ENCODE measurements at places on chromosomes 16 and 17.

GRCh38 chr16:63913290-63913689, 1208.6 kb downstream of the CDH11 start:
- no peak for DNase-seq

DNA sequence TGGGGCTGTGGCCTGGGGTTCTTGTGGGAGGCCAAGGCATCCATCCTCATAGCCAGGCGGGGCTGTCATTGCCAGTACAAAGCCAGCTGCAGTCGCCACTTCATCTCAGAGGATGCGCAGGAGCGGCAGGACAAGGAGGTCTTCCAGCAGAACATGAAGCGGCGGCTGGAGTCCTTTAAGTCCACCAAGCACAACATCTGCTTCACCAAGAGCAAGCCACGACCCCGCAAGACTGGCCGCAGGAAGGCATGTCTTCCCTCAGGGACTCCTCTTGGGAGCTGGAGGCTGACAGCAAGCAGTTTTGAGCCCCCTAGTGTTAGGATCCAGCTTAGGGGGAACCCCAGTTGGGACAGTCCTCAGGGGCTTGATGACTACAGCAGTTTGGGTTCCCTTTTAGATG, 15.1 kb upstream of the PLEKHG4 start:
- peak; percentile 8 for DNase-seq

GRCh38 chr16:87098361-87098760, 218.8 kb downstream of the C16orf95 start:
- no peak for DNase-seq

- DNase-seq, result no peak
Observed at GRCh38 chr17:5138616-5139457, 23.0 kb downstream of the USP6 start.

DNA sequence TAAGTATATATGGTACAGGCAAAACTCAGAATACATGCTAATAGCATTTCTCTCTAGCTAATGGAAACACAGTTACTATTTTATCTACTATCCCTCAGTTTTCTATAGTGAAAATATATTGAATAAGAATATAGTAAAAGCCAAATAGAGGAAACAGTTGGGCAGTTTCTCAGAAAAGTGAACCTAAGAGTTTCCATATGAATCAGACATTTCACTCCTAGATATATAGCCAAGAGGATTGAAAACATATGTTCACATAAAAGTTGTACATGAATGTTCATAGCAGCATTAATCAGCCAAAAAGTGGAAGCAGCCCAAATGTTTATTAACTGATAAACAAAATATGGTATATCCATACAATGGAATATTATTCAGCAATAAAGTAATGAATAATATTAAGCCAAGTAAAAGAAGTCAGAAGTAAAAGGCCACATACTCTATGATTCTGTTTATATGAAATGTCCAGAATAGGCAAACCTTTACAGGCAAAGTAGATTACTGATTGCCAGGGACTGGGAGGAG, 134.6 kb downstream of the CYB561 start:
- no peak for DNase-seq

DNA sequence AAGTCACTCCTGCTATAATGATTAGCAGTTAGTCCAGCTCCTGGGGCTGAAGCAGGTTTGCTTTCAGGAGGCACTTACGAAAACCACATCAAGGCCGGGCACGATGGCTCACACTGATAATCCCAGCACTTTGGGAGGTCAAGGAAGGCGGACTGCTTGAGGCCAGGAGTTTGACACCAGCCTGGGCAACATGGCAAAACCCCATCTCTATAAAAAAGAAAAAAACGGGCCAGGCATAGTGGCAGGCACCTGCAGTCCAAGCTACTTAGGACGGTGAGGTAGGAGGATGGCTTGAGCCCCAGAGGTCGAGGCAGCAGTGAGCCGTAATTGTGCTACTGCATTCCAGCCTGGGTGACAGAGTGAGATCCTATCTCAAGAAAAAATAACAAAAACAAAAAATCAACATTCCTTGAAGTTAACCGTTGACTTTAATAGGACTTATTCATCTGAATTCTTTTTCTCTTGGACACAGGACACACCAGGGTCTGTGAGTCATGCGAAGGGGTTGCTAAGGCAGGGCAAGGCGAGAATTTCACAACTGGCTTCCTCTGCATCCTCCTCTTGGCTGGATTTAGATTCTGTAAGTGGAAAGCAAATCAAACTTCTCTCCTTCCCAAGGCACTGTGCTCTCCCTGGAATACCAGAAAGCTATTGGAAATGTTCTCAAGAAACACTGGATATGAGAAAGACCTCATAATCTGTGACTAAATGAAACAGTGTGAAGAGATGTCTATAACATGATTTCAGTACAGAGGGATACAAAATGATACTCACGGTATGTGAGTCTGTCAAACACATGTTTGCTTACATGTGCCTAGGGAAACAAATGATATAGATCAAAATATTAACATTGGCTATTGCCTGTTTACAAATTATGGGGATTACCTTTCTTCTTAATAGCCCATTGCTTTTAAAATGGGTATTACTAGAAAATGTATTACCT, 99.5 kb downstream of the SYCE1L start:
- DNase-seq, result peak; percentile 53

DNA sequence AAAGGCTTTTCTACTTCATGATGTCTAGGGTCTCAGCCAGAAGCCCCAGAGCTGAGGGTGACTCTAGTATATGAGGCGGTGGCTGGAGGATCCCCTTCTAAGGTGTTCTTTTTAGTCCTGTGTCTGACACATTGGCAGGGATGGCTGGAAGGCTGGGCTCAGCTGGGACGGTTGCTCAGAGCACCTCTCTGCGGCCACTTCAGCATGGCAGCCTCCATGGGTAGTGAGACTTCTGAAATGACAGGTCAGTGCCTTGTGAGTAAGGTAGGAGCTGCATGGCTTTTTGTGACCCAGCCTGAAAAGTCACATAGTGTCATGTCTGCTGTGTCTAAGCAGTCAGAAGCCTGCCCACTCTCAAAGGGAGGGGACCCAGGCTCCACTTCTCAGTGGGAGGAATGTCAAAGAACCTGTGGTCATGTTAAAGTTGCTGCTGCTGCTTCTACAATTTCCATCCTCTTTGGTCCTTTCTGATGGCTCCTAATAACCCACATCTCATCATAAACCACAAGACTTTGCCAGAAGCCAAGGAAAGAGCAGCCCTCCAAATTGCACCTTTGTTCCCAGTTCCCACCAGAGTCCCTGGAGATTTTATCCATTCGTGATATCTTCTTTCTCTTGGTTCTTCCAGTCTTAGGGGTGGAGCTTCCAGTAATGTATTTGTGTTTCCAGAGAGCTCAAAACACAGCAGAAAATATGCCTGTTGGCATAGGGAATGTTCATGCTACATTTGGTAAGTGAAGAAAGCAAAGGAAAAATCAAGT, 15.4 kb upstream of the KCNG4 start:
- no peak for DNase-seq

DNA sequence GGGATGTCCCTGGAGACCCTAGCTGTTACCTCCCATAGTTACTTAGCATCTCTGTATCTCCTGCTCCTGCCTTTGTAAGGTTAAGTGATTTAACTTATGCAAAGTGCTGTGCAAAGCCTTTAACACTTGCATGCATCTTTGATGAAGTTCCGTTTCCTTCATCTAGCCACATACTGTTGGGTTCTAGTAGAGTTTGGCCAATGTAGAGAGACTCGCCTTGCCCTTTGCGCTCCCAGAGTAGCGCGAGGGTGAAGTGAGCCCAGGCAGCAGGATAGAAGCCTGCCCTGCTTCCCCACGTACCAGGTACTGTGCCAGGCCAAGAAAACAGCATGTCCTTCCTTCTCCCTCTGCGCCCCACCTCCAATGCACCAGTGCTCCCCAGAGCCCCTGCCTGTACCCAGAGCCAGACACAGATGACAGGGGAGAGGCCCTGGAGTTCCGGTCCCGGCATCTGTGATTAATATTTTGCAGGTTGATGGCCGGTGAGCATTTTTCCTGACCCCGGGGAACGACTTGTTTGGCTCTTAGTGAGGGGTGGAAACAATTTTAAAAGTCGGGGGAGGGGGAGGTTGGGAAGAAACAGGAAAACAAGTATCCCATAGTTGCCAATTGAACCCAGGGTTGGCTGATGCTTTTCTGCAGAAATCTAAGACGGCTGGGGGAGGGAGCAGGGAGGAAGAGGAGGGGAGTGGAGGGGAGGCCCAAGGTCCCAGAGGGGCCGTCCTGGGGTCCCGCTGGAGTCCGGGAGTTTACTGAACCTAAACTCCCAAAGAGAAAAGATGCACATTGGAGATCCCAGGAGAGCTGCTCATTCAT, 13.1 kb upstream of the CDC42EP4 start:
- DNase-seq, result no peak

GRCh38 chr17:67315865-67316264, 50.5 kb downstream of the PSMD12 start:
- no peak for DNase-seq

DNA sequence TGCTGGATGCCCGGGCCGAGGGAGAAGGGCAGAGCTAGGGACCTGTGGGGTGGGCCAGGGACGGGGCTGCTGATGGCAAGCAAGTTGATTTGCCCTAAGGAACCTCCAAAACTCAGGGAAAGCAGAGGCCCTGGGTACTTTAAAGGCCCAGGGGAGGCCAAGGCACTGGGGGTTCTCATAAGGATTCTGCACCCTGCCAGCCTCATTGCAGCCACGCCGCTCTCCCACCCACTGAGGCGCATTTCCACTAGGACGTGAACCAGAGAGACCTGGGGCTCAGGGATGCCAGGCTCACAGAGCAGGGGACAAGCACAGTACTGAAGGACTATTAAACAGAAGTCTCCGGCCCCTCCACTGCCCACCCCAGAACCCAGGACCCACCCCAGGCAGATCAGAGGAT, 39.4 kb upstream of the RBFOX3 start:
- DNase-seq, result no peak

DNA sequence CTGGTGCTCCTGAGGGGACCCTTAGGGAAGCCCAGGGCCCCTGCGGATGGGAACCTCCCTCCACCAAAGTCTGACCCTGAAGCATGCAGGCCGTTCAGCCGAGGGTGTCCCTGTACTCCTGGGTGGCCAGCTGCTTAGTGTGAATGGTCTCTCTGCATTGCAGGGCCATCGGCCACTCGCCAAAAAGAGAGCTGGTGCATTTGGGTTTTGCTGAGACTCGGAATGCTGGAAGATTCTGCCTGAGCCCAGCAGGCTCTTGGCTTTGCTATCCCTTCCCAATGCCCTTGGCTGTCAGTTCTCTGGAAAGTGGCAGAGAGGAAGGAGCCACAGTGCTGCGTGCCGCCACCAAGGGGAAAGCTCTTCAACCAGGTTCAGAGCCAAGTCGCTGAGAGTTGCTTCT, 2.8 kb downstream of the MEOX1 start:
- DNase-seq, result no peak

DNA sequence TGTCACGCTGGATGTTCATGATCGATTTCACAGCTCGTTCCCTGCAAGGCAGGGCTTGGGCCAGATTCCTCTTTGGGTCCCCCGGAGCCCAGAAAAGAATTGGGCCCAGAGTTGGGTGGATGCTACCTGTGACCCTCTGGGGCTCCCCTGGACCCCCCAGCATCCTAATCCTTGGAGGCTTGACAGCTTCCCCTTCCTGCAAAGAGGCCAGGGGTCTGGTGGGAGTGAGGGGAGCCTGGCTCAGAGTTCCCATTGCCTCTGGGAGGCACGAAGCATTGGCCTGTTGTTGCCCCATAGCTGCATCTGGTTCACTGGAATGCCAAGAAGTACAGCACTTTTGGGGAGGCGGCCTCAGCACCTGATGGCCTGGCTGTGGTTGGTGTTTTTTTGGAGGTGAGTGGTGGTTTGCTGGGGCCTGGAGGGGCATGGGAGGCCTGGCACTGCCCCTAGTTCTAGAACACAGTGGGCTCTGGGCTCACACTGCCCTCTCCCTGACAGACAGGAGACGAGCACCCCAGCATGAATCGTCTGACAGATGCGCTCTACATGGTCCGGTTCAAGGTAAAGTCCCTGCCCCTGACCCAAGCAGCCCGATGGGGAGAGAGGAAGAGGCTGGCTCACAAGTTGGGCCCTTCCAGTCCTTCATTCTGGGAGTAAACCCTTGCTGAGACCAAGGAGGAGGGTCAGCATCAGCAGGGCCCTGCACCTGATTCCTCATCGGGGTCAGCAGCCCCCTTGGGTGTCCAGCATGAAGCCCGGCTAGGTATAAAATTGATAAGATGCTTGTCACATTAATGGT, 7.2 kb downstream of the CA7 start:
- DNase-seq, result no peak

- peak; percentile 36 for DNase-seq
Observed at GRCh38 chr16:31093132-31093703, 1.4 kb downstream of the VKORC1 start.
